ENCODE measurements at places on chromosomes 12 and 14. TPM values are rescaled to one million over a fixed set of nuclear protein-coding genes. Genes with fewer than 3 reads are reported as not detected.

DNA sequence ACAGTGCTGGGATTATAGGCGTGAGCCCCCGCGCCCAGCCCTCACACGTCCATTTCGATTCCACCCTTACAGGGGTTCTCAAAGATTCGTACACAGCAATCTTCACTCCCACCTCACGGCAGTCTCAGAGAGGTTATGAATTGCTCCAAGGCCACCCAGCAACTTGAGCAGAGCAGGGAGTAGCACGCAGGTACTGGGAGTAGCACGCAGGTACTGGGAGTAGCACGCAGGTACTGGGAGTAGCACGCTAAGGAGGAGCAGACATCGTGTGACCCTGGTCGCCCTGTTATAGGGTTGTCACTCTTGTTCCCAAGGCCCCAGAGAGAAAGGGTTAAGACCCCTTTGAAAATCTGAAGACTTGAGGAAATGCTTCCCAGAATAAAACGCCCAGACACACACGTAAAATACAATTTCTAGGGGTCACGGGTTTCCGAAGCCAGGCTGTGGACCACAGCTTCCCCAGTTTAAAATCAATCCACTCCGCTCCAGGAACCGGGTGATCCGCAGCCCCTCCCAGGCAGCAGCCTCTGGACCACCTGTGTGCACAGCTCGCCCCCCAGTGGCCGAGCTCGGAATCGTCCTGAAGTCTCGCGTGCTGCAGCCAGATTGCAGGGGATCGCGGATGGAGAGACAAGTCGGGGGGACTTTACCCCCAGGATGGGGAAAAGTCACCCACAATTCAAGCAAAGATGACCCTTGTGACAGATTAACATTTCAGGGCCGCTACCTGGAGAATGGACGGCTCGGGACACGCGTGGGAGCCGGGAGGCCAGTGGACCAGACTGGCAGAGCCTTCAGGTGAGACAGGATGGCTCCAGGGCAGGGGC lies 92.0 kb downstream of the SCARB1 start:
- peak; percentile 67 for DNase-seq

E2F7 gene
- 10.4 TPM for total RNA-seq

DNA sequence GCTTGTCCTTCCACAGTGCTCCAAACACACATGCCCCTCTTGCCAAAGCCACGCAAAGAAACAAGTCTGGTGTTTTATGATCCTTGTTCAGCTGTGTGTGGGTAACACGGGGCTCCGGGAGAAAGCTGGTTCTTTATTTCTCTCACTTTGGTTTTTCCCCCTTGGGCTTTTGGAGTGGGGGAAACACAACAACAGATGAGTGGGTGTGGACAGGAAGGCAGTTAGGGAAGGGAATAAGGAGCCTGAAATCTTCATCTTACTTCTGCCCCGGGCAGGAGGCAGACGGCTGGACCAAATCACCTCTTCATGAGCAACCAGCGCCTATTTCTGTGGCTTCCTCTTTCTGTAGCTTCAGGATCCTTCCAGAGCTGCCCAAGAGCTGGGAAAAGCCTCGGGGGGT lies 218.5 kb downstream of the PHETA1 start:
- DNase-seq, result no peak

- DNase-seq, result no peak
Measured at GRCh38 chr12:120822832-120823503, 81.2 kb downstream of the SPPL3 start.

DDN gene
- total RNA-seq, result under 0.01 TPM

DNA sequence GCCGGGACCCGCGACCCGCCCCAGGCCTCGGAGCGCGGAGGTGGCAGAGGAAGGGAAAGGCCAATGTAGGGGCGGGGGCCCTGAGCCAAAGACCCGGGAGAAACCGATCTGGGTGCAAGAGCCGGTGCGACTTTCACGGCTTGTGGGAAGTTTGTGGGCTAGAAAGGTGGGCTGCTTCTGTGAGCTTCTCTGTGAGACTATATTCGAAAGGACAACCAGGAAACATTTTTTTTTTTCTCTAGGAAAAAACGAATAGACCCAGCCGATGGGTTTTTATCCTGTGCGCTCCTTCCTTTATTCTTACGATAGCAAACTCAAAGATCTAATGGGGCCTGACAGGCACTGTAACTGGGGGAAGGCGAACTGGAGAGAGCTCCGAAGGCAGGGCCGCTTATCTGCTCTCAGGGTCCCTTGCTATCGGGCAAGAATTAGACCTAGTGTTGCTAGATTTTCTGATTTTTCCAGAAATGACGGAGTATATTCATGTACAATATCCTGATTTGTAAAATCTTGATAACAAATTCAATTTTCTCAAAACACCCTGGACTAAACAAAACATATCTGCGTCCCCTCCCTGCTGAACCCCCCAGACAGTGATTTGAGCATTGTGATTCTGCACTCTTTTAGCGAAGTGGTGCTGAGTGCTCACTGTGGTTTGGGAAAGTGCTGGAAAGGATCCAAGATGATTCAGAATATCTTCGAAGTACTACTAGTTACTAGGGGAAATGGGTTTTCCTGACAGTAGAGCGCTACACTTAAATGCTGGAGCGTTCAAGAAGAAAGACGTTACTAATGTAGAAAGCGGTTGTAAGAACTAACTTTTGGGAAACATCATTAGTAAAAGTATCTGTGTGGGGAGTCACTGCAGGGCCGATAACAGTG lies 563 bp upstream of the STXBP6 start:
- DNase-seq, result peak; percentile 55

MGP gene
- 10.6 TPM for total RNA-seq

DNA sequence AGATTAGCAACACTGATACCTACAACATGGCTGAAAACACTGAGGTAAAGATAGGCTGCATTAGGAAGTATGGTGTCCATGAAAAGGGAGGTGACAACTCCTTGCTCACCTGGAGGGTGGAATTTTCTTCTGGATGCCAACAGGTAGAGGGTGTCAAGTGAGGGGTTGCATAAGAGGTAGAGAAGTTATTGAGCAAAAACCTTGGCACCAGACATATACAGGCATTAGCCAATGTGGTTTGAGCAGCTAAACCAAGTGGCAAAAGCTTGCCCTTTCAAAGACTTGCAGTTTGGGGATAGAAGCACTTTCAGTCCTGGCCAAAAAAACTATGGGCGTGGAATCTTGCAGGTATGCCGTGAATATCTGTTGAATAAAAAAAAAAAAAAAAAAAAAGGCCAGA lies 3.8 kb downstream of the RITA1 start:
- DNase-seq, result no peak

DNA sequence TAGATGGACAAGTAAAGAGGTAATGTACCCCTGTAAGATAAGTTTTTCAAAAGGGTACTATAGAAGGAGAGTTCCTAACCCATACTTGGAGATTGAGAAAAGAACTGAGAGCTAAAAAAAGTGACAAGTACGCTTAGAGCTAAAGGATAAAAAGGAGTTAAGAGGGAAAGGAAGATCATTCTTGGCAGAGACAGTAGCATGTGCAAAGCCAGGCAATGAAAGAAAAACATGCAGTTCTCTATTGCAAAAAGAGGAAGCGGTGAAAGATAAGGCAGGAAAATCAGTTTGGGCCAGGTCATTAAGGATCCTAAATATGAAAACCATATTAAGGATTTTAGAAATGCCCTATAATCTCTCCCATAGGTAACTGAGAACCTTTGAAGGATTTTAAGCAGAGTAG lies 500.4 kb upstream of the GARIN6 start:
- DNase-seq, result no peak

LRCOL1 gene
- not detected for total RNA-seq

GRCh38 chr12:110600254-110600653 lies 13.7 kb upstream of the TCTN1 start:
- peak; percentile 82 for DNase-seq

DNA sequence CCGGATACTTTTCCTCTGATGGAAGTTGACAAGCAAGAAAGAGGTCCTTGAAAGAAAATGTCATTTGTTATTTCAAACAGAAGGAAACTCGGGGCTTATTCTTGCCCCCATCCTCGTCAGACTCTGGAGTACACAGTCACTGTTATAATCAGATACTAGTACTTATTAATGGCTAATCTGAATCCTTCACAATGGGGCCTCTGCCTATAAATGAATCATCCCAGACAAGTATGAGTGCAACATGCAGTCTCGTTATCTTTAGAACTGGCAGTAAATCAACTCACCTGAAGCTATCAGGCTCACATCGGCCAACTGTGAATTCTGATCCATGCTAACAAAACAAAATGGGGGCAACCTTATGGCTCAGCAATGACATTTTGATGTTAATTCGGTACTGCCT lies 216.7 kb downstream of the GRIN2B start:
- no peak for DNase-seq

MYO1H gene
- not detected for total RNA-seq

DNA sequence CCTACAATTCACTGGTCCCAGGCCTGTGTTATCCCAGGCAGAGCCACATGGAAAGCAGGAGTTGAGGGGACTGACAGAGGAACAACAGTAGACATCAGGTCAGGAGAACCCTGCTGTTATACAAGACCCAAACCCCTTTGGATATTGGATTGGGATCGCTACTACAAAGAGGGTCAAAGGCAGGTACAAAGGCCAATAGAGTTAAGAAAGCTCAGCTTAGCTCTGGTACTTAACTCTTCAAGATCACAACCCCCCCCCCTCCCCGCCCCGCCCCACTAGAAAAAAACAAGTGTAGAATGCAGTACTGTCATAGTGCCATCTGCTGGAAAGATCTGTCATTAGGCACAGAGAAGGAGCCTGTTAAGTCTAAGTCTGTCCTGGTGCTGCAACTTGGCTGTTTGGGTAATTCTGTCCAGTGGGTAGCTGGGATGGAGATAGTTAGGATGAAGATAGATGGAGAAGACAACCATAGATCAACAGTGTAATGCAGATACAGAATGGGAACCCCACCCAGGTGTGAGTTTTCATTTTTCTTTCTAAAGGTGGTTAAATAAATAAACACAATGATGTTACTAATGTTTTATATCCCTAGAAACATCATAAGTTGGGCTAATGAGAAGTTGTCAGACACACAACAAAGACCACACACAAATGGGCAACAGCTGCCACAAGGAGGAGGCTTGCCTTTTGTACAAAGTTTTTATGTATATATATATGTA lies 17.2 kb downstream of the REM2 start:
- peak; percentile 79 for DNase-seq

GRCh38 chr14:91330856-91331255 lies 86.4 kb upstream of the GPR68 start:
- no peak for DNase-seq

TSHR gene
- total RNA-seq, result not detected

DNA sequence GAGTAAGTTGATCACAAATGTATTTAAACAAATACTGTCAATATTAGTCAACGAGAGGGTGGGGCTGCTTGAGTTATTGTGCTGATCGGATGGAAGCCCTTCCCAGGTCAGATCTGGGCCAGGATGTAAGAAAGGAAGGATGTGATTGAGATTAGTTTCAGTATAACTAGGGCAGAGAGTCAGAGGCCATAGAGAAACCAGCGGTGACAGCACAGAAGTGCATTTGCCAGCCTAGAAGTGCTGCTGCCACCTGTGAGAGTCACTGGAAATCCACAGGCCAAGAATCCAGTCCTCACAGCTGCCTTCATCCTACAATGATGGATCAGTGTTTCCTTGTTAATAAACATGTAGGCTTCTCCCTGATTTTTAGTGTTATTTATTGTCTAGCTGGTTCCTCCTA lies 9.8 kb upstream of the FERMT2 start:
- no peak for DNase-seq

- no peak for DNase-seq
Measured at GRCh38 chr12:14313379-14314138, 51.9 kb upstream of the ATF7IP start.

FGF6 gene
- total RNA-seq, result not detected

TMEM253 gene
- total RNA-seq, result not detected

GRCh38 chr12:3718100-3718499 lies 34.8 kb downstream of the CRACR2A start:
- no peak for DNase-seq

DNA sequence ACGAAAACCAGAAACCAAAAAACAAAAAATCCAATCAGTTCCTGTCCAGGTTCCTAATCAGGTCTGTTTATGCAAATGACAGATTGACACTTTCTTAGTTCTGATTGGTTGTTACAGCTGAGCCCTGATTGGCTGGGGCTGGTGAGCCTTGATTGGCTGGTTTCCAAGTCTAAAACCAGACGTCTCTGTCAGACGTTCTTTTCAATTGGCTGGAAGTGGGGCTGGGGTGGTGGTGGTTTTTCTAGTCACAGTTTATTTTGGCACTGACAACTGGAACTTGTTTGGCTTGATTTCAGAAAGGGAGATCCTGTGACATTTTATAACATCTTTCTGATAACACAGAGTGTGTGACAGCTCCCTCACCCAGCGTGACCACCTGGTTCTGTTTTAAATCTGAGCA lies 36.1 kb upstream of the PRICKLE1 start:
- DNase-seq, result no peak

- DNase-seq, result peak; percentile 25
Measured at GRCh38 chr14:65103150-65103760, 938 bp upstream of the MAX start.

- DNase-seq, result peak; percentile 33
Measured at GRCh38 chr12:116313194-116313927, 35.9 kb upstream of the MED13L start.

TSPAN19 gene
- total RNA-seq, result not detected

- DNase-seq, result no peak
Measured at GRCh38 chr12:124482567-124482893, 84.9 kb downstream of the NCOR2 start.

DNA sequence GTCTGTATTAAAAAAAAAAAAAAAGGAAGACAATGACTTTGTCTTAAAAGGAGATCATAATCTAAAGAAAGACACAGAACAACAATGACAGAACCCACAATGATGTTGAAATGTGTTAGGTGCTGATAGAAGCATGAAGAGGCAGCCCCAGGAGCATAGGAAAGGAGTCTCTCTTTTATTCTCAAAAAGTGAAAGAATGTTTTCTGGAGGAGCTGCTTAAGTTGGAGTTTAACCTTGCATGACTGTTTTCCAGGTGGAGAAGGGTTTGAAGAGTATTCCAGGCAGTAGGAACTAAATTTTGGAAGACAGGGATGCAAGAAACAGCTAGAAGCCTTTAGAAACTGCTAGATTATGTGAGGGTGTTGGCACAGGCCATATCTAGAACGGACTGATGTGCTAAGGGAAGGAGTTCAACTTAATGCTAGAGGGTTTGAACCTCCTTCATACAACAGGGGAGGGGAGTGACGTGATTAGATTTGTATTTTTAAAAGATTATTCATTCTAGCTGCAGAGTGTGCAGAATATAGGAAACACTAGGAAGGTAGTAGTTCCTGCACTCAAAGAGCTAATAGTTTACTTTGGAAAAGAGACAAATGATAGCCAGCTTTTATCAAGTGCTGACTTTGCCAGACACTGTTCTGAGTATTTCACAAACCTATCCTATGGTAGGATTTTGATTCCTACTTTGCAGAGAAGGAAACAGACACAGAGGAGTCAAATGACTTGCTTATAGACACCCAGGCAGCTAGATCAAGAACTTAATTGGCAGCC lies 4.6 kb upstream of the RPL6 start:
- no peak for DNase-seq

RBP5 gene
- total RNA-seq, result not detected

GRCh38 chr12:9925705-9926393 lies 6.3 kb downstream of the CLEC2A start:
- DNase-seq, result peak; percentile 57
